Urinary bladder (tissue), 4 donors: ENCODE measurements at places on chromosomes 7 and 10.

- no peak for DNase-seq
Observed at GRCh38 chr10:103646304-103646703, 152.8 kb downstream of the NEURL1 start.

DNA sequence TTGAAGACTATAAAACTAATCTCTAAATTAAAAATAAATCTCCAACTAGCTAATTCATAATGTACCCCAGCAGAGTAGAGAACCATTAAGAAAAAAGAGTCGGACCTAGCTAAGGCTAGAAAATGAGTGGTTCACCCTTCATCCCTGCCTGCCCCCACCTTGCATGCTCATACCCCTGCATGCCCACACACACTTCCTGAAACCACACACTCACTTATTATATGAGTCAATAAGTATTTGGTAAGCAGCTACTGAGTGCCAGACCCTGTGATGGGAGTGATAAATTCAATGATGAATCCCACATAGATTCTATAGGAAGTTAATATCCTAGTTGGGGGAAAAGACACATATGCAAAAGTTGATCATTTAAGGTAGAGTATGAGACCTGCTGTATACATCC, 152.9 kb upstream of the INHBA start:
- DNase-seq, result no peak

DNA sequence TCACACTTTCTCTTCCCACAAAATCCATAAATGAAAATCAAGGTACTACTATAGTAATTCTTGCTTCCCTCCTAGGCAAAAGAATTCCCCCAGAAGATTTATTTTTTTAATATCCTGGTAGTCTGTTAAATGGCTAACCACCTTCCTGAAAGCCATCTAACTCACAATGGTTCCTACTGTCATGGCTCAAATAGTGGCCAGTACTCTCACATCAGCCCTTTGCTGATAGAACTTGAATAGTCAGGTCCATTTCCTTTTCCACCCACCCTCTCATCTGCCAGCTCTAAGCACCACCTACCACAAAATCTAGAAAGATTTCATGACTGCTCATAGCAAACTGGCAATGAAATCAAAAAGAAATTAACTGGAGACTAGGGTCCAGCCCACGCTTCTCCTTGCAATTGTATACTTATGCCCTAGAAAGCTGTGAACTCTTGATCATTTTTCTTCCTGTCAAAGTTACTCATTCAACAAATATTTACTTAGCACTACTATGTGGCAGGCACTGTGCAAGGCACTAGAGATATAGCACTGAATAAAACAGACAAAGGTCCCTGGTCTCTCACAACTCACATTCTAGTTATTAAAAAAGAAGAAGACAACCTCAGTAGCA, 60.4 kb downstream of the ARMH3 start:
- DNase-seq, result no peak

GRCh38 chr10:84329986-84330651, 1.7 kb downstream of the CCSER2 start:
- DNase-seq, result no peak

- DNase-seq, result no peak
Observed at GRCh38 chr7:17298840-17299482, 509 bp downstream of the AHR start.

DNA sequence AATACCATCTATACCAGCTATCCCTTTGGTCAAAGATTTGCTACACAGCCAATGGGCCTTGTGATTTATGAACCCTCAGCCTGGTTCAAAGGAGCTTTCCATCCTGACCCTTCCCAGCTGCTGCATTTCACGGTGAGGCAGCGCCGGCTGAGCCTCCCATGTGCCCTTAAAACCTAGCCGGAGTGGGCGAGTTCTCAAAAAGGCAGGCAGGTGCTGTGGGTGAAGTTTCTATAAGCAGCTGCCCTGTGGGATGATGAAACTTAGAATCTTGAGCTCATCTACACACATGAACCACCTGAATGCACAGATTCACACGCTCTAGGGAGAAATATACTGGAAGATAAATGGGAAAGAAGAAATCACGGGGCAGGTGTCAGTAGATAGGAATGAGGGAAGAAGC, 224.7 kb downstream of the MLLT10 start:
- DNase-seq, result no peak
